ENCODE measurements at places on chromosomes 3 and 15.
A peak's percentile ranks its signal among the peaks of the same experiment; 100 is the strongest.

DNA sequence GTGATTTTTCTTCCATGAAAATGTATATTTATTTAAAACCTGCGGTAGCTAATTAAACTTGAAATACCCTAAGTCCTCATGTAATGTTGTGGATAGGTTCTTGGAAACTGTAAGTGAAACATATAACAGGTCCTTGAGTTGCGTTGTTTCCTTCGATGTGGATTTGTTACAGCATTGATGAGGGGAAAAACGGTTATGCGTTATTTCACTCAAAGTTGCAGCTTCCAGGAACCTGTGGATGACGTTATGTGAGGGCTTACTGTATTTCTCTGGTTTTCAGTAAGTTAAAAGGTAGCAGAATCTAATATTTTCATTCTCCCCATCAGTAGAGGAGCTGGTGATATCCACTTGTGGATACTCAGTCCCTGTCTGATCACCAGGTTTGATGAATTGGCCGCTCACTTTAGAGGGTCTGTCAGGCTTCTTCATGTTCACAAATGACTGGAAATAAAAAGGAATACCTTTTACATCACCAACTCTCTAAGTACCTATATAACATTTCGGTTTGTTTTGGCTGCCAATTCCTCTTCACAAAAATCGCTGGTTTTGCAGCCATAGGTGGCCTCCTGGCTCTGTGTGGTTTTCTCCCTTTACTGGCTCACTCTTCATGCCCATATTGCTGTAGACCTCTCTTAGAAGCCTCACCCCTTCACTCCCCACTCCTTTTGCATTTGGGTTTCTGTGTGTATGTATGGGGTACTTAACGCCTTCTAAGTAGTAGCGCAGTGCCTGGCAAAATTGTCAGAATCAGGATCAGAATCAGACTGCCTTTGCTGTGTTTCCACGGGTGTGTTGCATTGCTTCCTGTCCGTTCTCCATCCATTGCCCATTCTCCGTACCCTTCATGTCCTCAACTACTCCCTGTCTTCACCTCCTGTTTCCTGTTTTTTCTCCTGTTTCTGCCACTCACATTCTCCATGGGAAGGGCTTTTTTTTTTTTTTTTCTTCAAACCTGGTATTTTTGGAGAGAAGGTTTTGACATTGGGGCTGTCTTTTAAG is 112.6 kb downstream of the FNDC3B start:
- DNase-seq = no peak

DNA sequence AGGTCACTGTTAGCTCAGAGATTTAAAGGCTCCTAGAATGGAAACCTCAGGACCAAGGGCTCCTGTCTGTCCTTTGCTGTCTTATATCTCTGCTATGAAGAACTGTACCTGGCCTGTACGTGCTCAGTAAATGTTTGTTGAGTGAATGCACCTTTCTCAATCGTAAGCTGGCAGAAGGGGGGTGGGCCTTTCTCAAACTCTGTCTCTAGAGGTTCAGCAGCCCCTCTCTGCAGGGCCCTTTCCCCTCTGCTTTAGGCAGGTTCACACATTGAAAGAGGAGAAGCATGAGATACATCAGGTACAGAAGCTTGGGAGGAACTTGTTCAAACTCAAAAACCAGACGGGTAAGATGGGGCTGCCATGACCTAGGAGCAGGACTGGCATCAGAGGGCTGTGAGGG is 155.6 kb downstream of the GOLGA6L4 start:
- no peak for DNase-seq

DNA sequence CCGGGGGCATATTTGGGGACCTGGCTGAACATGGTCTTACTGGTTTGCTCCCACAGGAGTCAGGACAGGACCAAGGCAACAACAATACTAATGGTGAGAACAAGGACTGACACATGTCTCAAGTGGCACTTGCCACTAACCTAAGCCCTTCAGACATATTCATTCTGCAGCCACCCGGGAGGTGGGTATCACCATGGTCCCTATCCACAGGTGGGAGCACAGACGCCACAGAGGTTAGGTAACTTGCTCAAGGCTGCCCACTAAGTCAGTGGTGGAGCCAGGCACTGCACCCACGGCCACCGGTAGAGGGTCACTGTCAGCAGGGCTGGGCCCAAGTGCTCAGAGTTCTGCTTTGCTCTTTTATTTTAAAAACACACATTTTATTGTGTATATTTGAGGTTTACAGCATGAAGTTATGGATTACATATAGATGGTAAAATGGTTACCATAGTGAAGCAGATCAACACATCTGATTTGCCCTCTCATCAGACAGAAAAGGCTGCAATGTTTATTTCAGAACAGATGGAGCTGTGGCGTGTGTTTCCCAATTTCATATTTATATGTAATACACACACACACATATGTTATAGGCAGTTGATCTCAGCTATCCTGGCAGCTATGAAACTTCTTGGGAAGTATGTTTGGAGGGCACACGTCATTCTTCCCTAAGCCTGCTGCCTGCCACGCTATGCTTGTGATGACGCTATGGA is 30.0 kb upstream of the SLC41A3 start:
- DNase-seq = no peak

GRCh38 chr3:148381051-148381450 is 316.7 kb upstream of the AGTR1 start:
- no peak for DNase-seq

DNA sequence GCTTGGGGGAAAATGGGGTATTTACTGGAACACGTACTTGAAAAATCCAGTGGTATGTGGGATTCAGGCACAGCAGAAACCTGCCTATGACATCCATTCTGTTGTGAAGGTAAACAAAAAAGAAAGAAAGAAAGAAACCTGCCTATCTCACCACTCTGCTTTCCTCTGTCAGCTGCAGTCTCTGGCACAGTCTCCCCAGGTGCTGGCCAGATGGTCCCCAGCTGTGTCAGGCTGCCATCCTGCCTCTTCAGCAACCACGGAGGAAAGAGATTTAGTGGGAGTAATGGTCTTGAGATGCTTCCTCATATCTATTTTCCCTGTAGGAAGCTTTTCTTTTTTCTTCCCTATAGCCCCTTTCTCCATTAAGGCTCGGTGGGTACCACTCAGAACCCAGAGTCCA is 2.5 kb upstream of the PXYLP1 start:
- DNase-seq = peak; percentile 26

GRCh38 chr3:36695769-36696137 is 68.6 kb downstream of the DCLK3 start:
- no peak for DNase-seq

DNA sequence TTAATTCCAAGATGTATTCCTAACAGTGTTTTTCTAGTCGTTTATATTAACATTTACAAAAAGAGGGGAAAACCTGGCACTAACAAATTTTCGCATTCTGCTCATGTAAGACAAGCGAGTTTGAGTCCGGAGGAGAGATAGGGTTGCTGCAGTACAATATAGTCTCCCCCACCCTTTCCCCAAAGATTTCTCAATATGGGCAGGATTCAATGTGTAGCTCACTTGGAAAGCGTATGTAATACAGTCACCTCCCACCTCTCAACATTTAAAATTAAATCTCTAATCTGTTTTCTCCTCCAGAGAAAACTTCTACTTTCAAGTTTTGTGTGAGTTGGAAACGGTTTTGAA is 57.9 kb downstream of the CMSS1 start:
- DNase-seq = peak; percentile 46

DNA sequence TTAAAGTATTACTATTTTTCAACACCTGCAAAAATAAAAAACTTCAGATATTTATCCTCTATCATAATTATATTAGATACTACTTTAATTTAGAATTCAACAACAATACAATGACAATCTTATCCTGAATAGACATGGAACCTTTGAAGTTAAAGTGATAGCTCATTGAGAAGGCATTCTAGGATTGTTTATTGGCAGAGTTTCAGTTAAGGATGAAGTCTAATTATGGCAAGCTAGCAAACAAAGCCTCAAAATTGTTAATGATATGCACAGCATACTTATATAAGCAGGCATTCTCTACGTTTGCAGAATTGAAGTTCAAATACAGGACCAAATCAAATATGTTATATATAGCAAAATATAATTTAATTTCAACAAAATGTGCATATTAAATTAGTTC is 91.2 kb upstream of the ABI3BP start:
- DNase-seq = peak; percentile 26

DNA sequence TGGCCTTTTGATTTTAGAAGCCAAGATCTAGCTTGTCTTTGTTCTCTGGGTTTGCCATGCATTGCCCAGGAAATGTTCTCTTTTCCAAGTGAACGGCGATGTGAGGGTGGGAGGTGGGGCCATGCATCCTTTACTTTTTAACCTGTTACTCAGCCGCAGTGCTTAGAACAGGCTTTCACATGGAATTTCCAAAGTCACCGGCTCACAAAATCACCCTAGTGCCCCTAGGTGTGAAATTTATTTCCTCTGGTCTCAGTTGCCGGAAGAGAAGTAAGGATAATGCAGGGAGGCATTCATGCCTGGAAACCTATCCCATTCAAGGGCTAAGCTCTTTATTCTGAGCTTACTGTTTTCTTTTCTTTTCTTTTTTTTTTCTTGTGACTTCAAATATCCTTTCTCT is 93.2 kb downstream of the CACNA2D3 start:
- DNase-seq = no peak

GRCh38 chr3:62874711-62875557 is at the start of gene CADPS:
CADPS (minus strand) TSS chr3:62875416; CDS start chr3:62875029, 387 bp downstream.
- peak; percentile 51 for DNase-seq

DNA sequence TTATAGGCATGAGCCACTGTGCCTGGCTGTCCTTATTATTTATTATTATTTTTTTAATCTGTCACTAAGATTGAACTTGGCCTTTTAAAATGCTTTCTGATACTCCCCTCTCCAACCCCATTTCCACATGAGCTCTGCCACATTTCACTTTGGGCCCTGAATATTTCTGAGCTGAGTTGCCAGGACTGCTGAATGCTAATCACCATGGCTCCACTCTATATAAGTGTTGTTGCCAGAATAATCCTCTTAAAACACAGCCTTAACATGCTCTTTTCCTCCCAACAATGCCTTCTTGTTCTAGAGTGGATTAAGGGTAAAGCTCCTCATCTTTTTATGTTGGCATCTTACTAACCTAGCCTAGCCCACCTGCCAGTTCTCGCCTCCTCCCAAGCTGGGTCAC is 124.4 kb downstream of the PDZRN3 start:
- DNase-seq = no peak

- no peak for DNase-seq
These were observed 77.3 kb downstream of the HMG20A start for GRCh38 chr15:77497942-77498361.

- no peak for DNase-seq
These were observed 4.5 kb downstream of the INKA1 start for GRCh38 chr3:49807431-49808114.

DNA sequence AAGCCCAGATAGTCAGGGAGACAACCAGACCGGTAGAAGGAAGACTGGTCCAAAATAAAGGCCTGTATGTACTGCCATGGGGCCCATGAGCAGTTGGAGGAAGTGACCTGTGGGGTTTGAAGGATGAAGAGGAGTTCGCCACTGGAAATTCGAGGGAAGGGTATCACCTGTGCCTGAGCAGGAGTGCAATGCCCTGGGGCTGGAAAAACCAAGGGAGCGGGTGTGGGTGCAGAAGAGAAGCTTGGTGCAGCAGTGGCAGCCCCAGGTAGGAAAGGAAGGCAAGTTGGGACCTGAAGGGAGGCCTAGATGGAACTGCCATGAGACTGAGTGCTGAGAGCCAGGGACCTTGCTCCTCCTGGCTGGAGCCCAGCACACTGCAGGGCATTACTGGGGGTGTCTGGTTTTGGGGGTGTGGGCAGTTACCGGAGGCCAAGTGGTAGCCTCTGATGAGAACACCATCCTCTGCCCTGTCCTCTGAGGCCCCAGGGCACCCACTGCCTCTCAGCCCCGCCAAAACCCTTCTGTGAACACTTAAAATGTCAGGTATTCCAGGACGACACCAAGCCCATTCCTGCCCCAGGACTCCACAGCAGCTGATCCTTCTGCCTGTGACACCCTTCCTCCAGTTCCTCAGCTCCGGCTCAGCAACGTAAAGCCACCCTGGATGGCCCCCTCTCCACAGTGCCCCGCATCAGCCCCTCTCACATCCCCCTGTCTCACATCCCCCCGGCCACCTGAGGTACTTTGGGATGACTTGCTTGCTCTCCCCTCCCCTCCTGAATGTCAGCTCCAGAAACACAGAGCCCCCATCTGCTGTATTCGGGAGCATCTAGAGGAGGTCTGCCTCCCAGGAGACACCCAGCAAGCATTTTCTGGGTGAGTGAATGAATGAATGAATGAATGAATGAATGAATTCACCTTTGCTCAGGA is 42.9 kb downstream of the WNT7A start:
- DNase-seq = no peak

- peak; percentile 3 for DNase-seq
These were observed 88.9 kb downstream of the EOMES start for GRCh38 chr3:27633224-27633545.

DNA sequence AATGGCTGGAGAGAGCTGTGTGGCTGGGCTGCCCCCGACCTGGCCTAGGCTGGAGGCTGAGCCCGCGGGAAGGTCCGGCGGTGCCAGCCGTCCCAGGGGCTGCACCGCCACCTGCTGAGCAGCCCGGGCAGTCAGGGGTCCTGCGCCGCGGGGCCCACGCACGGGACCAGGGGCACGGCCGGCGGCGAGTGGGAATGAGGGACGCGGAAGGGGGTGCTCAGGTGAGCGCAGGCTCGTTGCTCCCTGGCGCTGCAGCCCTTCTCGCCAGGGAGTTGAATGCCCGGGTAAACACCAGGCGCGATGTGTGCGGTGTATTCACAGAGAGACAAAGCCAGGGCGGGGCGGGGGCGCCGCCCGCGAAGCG is 666 bp upstream of the SEMA3F start:
- peak; percentile 38 for DNase-seq

- peak; percentile 91 for DNase-seq
These were observed 168.0 kb upstream of the MLF1 start for GRCh38 chr3:158403013-158403412.

DNA sequence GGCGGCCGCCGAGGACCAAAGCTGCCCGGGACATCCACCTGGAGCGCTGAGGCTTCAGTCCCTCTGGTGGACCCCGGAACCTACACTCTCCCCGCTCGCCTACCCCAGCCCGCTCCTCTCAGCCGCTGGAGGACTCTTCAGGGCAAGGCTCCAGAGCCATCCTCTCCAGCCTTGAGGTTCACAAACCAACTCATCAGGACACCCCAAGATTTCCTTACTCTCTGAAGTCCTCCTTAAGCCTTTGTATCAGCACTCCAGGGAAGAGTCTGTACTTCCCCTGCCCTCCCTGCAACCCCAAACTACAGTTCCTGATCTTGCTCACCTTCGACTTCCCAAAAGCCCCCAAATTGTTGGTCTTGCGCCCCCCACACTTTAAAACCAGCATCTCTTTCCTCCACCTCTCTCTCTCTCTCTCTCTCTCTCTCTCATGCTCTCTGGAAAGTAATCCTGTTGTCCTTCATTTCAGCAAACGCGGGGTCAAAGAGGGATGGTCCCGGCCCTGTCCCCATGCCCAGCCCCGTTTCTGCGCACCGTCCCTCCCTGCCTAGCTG is 438 bp downstream of the THBS1 start:
- no peak for DNase-seq

DNA sequence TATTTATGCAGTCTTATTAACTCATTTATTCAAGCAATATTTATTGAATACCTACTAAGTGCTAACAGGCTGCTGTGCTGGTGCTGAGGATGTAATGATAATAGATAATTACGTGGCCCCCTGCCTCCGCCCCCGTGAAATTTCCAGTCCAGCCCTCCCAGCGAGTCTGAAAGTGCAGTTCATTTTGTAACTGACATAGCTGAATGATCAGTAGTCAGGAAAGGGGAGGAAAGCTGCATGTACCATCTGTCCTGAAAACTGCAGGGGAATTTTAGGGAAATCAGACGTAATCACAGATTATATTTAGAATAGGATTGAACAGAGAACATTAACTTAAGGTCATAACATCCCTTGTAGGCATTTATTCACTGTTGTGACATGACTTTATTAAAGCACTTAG is 736.8 kb downstream of the MCTP2 start:
- DNase-seq = no peak

GRCh38 chr3:124964387-124964786 is 29.8 kb upstream of the MUC13 start:
- DNase-seq = no peak

- peak; percentile 5 for DNase-seq
These were observed 11.1 kb downstream of the RUVBL1 start for GRCh38 chr3:128112357-128112968.

All from NCI-H1105 treated with DMSO at 0.1 percent for 48 hours (cell line).